ENCODE measurements at places on chromosomes 3 and 15.

DNA sequence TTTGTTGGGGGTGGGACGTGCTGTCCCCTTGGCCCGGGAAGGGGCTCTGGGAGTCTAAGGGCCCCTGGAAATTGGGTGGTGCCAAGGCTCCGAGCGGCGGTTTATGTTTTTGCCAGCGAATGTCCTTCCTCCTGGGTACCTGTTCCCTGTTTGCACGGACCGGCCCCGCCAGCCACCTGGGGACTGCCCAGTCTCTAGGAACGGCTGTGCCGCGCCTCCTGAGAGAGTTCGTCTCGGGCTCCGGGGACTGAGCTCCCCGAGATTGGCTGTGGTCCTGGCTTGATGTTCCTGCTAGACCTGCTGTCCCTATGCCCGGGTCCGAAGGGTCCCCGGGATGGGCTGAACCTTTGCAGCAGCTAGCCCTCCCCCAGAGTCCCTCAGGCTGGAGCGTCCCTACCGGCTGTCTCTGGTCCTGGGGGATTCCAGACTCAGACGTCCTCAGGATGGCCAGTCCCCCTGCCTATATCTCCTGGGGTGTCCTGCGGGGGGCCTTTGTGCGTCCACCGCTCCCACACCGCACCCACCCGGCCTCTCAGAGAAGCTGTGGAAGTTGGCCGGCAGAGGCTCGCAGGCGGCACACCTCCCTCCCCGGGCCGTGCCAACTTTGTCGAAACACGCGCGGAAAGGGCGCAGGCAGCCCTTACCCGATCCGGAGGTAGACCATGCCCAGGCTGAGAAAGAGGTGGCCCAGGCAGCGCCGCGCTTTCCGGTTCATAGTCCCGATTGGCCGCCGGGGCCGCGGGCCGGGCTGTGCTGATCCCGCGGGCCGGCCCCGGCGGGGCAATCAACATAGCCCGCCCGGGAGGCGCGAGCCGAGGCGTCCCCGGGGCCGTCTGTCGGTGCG lies 547 bp downstream of the WNT7A start:
- no peak for DNase-seq

DNA sequence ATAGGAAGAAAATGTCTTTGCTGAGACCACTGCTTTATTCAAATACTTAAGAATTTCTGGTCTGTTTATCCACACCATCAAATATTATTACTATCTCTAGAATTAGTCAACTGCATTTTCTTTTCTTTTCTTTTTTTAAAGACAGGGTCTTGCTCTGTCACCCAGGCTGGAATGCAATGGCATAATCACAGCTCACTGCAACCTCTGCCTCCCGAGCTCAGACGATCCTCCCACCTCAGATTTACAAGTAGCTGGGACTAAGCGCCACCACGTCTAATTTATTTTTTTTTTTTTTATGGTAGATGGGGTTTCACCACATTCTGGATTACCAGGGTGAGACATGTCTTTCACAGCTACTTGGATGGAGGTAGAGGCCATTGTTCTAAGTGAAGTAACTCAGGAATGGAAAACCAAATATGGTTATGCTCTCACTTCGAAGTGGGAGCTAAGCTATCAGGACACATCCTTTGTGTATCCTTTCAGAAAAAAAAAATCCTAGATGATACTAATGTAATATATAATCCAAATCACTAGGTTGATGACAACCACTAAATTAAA lies 52.8 kb downstream of the STAG1 start:
- DNase-seq = no peak

DNA sequence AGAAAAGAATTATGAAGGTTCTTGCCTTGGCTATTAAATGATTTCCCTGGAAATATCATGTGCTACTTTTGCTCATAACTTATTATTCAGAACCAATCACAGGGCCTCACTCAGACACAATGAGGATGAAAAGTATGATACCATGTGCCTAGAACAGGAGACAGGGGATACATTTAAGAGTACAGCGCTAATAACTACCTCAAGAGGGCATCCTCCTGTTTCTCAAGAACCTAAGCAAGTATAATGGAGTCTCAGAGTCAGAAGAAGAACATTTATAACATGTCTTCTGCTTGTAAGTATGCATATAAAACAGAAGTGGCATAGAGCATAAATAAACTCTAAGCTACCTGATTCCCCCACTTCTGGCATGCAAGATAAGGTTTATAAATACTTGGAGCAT lies 125.4 kb upstream of the MME start:
- no peak for DNase-seq

DNA sequence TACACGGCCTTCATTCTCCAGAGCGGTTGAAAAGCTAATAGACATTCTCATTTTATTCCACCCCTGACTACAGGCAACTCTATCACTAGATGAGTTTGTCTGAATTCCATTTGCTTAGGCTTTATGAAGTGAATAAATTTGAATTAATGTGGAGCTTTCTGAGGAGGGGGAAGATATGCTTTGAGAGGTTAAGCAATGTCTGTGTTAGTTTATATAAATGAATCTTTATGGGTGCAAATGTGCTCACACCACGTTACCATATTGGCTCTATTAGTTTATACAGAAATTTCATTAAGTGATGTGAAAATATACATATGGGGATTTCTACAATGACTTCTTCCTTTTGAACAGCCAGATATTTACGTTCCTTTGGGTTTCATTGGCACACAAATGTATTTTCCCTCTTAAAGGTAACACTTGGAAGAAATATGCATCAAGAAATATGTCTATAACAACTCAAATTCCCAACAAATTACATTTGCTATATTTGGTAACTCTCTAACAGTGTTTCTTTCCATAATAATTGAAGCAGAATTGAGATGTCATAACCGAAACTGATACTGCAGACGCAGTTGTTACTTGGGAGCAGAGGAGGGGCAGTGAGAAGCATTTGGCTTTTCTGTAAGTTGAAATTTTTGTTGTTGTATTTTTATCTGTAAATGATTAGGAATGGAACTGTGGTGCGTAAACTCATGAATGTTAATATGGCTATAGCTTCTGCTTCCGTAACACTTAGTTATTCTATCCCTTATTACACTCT lies 359.4 kb downstream of the CACNA2D3 start:
- no peak for DNase-seq

DNA sequence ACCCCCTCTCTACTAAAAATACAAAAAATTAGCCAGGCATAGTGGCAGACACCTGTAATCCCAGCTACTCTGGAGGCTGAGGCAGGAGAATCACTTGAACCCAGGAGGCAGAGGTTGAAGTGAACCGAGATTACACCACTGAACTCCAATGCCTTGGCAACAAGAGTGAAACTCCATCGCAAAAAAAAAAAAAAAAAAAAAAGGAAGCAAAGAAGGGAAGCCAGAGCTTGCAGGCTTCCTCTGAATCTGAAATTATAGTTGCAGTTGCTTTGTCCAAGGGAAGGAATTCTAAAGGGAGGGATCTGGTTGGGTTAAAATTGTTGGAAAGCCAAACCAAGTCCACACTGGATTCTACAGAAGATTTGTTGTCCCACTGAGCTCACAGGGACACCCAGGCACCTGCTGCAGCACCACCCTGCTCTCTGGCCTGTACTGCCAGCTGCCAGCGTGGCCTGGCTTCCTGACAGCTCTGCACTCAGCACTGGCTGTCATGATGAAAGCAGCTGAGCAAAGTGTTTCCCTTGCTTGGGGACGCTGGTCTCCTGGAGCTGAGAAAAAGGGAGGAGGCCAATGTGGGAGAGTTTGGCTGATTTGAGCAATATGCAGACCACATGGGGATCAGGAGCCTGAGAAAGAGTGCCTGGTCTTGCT lies 88.8 kb upstream of the HES1 start:
- peak; percentile 47 for DNase-seq

- DNase-seq = no peak
Measured at GRCh38 chr15:90121086-90121485, 18.8 kb upstream of the IDH2 start.

- DNase-seq = no peak
Measured at GRCh38 chr3:61608072-61608471, 46.7 kb downstream of the PTPRG start.

GRCh38 chr15:97993310-97993738 lies 32.8 kb downstream of the ARRDC4 start:
- DNase-seq = no peak

DNA sequence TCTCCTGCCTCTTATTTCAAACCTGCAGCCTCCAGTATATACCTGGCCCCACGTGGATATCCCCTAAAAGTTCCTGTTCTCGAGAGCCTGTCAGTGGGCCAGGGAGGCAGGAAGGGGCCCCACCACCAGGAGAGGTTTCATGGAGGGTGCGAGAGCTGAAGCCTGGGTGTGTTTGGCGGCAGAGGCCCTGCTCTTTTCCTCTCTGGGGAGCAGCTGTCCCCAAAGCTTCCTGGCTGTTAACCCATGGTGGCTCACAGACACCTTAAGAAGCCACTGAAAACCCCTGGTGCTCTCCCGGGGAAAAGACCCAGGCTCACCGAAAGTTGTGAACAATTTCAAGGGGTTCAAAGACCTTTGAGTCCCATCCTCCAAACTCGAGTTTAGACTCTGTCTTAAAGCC lies 1.1 kb downstream of the PRRT3 start:
- no peak for DNase-seq

GRCh38 chr3:157075693-157076420 lies 84.1 kb downstream of the CCNL1 start:
- no peak for DNase-seq

DNA sequence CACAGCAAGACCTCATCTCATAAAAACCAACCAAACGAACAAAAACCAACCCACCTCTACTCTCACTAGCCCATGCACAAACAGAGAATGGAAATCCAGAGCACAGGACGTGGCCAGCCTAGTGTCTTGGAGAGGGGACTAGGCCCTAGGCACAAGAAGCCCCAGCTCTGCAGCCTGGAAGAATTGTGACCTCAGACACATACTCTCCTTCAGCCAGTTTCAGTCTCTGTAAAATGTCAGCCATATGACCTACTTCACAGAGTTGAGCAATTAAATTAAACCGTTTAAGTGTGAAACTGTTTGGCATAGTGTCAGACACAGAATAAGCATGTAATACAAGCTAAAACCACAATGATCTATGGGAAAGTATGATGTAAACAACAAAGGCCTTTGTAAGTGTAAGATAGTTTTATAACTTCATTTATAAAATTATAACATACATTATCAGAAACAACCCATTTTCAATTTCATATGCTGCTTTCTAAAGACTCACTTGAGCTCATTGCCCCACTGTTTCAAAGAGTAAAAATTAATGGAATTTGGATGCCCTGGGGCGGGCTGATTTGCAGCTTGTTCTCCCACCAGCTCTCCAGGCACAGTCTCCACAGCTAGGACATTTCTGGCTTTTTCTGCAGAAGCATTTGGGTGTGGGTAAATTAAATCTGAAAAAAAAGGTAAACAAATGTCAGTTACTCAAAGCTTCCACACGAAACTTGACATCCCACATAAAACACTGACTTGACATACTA lies 32.9 kb downstream of the TBC1D2B start:
- DNase-seq = no peak

DNA sequence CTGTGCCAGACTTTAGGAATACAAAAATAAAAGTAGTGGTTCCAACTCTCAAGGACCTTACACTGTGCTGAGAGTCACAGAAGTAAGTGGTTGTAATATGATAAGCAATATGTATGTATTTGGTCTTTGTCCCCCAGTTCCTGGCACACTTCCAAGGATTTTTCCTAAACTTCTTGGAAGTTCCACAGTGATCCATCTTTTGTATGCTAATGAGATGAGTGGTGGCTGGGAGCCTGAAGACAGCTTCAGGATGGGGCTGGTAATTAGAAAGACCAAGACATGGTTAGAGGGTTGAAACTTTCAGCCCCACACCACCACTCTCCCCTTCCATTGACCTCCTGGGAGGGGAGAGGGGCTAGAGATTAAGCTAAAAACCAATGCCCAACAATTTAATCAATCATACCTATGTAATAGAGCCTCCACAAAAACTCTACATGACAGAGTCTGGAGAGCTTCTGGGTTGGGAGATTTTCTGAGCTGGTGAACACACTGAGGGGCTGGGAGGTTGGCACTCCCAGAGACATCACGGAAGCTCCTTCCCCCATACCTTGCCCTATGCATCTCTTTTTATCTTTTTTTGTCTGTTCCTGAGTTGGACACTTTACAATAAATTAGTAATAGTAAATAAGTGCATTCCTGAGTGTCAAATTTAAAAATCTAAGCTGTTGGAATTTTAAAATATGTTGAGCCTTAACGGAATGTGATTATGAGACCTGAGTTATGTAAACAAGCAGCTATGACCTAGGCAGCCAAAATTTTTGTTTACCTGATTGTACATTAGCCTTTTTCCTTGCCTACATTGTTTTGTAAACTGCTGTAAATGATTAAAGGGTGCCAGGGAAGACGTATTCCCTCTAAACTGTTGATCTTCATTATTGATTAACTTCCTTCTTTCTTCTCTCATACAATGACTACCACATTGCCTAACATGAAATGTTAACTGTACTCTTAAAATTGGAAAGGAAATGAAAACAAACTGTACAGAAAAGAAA lies 24.3 kb downstream of the CD200R1L start:
- DNase-seq = no peak

DNA sequence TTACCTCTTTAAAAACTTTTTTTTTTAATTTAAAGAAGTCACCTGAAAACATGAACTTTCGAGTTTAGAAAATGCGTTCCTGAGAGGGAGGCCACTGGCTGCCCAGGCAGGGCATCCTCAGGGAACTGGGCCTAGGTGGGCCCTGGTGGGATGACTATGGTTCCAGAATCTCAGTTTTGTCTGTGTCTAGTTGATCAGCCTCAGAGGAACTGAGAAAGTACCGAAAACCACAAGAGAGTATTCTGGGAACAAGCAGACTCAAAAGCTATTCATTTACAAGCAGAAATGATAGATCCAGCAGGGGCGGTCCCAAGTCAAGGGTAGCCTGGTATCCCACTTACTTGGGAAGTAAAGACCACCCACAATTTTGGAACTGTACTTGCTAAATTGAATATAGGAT lies 10.5 kb downstream of the WWTR1 start:
- DNase-seq = no peak

DNA sequence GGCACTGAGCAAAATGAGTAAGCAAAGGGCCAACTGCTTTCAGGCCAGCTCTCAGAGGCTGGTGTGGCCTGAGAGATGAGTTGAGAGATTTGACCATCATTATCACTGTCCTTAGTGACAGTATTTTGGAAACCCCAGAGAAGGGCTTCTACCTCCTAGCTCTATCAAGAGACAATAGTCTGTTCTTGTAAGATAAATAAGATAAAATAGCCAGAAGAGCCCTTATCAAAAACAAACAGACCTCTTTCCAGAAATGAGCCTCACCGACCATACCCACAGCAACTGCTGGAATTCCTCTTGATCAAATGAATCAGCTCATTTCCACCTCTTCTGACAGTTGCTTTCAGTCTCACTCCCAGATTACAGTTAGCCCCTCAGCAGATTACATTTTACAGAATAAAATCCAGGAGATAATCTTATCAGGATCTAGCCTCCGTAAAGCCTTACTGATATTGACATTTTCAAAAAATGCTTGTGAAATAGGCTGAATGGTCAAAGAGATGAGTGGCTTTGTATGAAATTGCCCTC lies 4.5 kb downstream of the HDC start:
- no peak for DNase-seq

DNA sequence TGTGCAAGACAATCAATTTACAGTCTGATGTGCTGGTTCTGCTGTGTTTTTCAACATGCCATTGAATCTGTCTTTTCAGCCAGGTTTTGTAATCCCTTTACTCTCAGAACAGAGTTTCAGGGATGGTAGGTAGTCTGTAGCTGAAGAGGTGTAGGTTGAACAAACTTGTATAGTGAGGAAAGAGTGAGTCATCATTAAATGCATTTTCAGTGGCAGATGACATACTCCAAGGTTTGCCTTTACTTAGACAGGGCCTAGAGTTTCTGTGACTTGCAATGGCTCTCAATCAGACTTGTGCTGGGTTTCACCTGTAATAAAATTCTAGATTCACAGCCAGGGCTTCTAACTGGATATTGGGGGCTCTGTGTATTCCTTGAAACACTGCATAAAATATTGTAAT lies 94.6 kb downstream of the CYP19A1 start:
- no peak for DNase-seq

- no peak for DNase-seq
Measured at GRCh38 chr3:150605998-150606641, 3.0 kb downstream of the SELENOT start.

All from NCI-H2081 treated with DMSO at 0.1 percent for 48 hours (cell line).